ENCODE measurements at places on chromosomes 4 and X.

DNA sequence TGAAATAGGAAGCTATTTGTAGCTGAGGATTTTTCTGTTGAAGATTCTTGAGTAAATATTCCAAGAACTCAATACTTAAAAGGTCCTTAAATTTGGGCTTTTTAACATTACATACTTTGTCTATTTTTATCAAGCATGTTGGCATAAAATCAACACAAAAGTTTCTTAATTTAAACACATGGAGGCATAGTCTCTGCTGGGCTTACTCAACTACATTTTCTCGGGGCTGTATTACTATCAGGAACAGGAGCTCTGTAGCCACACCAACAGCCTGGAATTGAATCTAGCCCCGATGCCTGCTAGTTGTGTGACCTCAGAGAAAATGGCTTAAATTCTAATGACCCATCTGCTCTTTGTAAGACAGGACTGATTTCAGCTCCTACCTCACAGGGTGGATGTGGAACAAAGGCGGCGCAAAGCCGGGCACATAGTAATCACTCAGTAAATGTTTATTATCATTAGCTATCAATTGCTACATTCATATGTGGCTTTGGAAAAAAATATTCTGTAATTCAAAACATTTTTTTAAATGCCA lies 207.0 kb downstream of the NSUN7 start:
- DNase-seq = no peak

DNA sequence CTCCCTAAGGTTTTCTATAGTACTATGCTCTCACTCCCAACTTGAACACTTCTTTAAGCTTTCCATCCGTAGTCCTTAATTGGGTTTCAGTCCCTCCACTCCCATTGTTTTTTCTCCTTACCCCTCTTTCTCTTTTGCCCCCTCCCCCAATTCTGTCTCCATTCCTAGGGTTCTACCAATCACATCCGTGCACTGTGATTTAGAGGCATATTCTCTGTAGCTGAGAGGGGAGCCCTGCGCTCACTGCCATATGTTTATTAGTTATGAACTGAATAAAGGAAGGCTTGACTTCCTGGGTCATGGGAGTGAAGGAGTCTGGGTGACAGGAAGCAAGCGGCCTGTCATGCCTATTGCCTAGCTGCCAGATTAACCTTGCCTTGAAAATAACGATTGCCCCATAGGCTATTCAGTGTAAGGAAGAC lies 471 bp downstream of the MCTS1 start:
- no peak for DNase-seq

DNA sequence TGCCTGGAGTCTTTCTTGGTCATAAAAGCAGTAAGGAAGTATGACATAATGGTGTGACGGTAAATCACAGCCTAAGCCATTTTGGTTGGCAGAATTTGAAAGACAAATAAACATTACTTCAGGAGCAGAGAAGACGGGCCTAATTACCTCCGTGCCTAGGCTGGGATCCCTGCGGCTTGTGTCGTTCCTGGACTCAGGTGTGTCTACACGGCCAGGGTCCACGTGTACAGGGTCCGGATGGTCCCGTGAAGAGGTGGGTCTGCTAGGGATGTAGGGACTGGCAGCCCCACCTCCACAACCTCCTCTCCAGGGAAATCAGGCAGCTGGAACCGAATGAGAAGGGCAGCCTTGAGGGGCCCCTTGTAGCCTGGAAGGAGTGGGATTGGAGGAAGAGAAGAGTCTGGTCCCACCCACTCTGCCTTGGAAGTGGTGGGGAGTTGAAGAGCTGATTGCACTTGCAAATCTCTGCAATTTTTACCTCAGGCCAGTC lies 55.4 kb upstream of the PLAC1 start:
- DNase-seq = no peak

DNA sequence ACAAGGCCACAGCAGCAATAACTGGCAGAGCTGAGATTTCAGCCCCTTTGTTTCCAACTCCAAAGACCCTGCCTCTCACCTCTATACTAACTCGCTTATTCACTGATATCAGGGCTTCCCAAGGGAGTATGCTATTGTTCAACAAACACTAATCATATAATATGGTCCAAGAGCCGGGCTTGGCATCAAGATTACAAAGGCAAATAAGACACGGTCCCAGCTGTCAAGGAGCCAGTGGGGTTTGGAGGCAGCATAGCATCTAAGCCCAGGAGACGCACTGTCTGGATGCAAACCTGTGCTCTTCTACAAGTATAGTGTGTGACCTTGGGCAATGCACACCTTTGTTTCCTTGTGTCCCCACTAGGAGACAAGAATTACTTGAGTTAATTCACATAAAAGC lies 28.7 kb downstream of the PAPSS1 start:
- DNase-seq = no peak

GRCh38 chr4:36165631-36166005 lies 78.7 kb downstream of the ARAP2 start:
- DNase-seq = no peak
